ENCODE measurements at places on chromosomes 7 and 10.

GRCh38 chr7:89123871-89124270, 328.3 kb upstream of the TEX47 start:
- DNase-seq, result no peak

DNA sequence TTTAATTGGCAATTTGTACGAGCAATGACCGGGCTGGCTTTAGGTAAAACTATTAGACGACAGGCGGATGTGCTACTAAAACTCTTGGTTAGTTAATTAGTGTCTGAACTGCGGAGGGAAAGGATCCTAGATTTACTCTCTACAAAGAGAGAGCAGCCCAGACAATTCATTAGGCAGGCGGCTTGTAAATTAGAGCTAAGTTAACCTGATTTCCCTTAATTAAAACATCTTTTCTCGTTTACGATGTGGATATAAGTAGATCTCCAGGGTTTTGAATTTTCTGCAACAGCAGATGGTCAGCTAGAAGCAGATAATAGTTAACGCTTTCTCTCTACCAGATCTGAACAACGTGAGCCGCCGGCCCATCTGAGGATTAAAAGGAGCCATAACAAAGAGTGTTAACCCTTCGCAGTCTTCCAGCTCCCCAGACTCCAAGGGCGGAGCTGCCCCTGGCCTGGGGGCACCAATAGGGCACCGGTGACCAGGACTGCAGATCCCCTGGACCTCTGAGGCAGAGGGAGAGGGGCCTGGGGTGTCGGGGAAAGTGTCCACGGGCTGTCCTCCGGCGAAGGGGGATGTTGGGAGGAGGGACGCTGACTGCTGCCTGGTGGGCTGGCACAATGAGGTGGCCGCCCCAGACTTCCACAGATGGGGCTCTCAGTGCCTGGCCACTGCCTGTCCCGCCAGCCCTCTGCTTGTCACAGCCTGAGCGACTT, 6.3 kb upstream of the UNCX start:
- no peak for DNase-seq

GRCh38 chr10:17430647-17431355, 23.6 kb downstream of the ST8SIA6 start:
- DNase-seq, result peak; percentile 86

DNA sequence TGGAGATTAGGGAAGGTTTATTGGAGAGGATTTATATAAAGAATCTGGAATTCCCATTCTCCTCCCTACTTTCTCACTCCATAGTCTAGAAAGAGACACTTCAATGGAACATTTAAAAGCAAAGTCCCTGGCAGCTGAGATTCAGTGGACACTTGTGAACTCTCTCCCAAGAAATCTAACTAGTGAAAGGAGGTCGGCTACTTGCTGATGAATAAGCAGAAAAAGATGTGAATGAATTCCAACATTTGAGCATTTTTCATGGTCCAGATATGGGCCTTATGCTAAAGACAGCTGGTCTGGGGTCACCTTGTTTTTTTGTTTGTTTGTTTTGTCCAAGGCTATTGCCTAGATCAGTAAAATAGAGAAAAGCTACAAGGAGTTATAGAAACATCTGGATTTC, 141.1 kb upstream of the LRRTM3 start:
- DNase-seq, result no peak

DNA sequence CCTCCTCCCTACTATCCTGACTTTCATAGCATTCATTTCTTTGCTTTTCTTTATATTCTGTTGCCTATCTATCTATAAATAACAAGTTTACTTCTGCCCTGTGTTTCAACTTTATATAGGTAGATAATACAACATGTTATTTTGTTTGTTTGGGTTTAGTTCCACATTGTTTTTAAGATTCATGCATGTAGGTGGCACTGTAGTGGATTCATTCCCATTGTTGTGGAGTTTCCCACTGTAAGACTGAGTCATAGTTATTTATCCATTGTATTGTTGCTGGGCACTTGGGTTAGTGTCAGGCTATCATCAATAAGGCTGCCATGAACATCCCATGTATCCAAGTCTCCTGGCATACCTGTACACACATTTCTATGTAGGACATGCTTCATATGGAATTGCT, 127.7 kb downstream of the ARHGAP22 start:
- no peak for DNase-seq

GRCh38 chr10:132363376-132363775, 31.4 kb downstream of the LRRC27 start:
- no peak for DNase-seq
